Activated naive CD4-positive, alpha-beta T cell (primary cell): ENCODE measurements at places on chromosomes 7 and 10.

- DNase-seq: peak; percentile 15
Measured at GRCh38 chr10:124648738-124649137, 95.4 kb downstream of the FAM53B start.

- peak; percentile 17 for DNase-seq
Measured at GRCh38 chr10:21534604-21535493, 817 bp downstream of the MLLT10 start.

GRCh38 chr10:111151595-111152307 lies 74.9 kb downstream of the ADRA2A start:
- DNase-seq: no peak

DNA sequence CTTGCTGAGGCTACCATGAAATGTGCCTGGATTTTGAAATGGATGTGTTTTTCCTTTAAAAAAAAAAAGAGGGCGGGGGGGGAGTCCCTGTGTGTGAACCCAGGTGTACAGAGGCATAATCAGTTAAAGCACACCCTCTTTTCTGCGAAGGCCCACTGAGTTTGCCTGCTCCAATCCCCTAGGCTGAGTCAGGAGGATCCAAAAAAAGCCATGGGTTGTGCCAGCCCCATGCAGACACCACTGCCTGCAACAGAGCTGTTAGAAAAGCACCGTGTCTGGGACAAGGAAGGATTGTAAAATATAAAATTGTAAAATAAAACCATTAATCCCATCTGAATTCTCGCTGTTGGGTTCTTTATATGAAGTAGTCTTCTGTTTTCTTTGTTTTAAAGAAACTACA lies 217.9 kb downstream of the ADAM12 start:
- DNase-seq: no peak

- DNase-seq: no peak
Measured at GRCh38 chr10:112973046-112973445, 23.0 kb downstream of the TCF7L2 start.

GRCh38 chr7:296373-296945 lies 6.5 kb downstream of the FOXL3 start:
- no peak for DNase-seq

DNA sequence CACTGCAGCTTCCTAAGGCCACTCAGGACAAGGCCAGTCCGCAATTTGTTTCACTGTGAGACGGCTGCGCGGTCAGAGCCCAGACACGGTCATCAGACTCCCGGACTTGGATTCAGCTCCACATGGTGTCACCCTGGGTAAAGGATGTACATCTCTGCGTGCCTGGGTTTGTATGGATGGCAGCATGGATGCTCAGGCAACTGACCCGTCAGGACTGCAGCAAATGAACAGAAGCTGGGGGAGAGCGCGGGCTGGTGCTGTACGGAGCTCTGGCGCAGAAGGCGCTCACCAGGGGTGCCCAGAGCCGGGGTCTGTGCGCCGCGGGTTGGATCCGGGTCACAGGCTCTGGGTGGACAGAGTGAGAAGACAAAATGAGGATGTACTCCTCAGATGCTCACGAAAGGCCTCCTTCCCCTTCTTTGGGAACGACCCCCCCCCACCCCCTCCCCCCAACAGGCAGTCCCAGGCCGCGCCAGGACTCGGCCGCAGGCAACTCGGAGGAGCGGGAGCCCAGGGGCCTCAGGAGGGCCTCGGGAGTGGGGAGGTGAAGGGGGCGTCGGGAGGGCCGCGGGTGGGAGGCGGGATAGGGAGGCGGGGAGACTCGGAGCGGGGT lies 92.4 kb downstream of the CXCL12 start:
- DNase-seq: no peak

GRCh38 chr7:80499350-80499953 lies 12.4 kb downstream of the GNAT3 start:
- no peak for DNase-seq

DNA sequence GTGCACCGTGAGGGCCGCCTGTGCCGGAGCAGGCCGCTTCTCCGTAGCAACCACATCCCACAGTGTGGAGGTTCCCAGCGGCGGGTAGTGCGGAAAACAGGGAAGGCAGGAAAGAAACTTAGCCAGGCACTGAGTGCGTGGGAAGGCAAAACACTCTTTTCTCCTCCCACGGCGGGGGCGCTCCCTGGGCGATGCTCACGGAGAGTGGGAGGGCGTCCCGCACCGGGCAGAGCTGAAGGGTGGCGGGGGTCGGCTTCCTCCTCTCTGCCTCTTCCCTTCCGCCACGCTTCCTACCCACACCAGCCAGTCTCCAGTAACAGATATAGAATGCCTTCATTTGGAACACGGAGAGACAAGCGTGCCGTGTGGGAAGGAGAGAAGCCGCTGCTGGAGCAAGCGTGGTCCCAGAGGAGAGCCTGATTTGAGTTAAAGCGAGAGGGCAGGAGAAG lies 252.5 kb downstream of the PAXIP1 start:
- no peak for DNase-seq

DNA sequence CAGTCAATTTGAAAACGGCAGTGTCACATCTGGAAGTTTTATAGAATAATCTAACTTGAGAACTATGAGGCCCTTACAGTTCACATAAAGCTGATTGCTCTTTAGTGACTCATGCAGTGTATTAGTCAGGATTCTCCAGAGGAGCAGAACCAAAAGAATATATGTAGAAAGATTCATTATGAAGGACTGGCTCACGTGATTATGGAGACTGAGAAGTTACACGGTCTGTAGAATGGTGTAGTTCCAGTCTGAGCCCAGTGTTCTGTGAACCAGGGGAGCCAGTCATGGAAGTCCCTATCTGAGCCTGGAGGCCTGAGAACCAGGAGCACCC lies 21.5 kb downstream of the RBM33 start:
- no peak for DNase-seq

DNA sequence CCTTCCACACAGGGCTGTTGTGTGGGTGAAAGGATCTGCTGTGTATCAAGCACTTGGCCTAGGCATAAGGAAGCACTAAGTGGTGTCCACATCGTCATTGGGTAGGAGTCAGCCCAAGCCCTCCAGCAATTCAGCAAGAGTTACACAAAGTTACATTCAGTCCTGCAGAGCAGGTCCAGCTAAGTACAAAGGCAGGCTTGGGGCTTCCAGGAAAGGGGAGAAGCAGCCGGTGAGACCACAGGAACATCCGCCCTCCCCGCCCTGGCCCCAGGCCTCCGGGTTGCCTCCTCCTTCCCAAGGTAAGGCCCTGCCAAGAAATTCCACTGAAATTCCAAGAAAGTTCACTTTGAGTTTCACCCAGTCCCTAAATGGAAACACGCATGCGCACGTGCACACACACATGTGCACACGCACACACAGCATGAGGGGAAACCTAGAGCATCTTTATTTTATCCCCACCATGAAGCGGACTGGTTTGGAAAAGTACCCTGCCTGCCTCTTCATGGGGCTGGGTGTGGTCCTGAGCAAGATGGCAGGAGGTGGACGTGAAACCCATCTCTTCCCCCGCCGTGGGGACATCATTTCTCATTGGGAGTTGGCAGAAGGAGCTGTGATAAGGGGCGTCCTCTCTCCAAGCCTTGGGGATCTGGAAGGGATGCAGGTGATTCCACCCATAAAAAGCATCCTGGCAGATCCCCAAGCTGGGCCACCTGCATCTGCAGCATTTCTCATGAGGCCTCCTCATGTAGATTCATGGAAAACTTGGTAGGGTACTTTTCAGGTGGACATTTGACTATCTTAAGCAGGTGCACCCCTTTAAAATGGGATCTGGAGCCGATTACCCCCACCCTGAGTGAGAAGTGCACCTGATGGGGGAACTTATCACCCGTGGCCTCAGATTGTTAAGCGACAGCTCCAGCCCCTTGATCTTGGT lies 69.1 kb upstream of the NANOS1 start:
- DNase-seq: no peak

GRCh38 chr10:4254101-4254994 lies 469.3 kb upstream of the KLF6 start:
- DNase-seq: no peak

DNA sequence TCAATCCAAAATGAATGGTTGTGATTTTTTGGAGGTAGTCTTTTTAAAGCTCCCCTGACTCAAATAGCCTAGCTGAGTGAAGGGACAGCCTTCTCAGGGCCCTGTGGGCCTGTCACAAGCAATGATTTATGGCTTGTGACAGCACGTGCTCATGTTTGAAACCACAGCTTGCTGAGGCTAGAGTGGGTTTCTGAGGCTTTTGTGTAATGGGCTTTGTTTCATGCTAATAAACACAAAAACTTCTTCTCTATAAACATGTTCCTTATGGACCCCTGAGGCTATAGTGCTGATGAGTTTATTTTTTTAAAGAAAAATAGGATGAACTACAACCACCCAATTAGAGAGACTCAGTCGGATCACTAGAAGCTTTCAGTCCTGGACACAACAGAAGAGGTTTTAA lies 36.1 kb upstream of the BET1 start:
- DNase-seq: no peak

- no peak for DNase-seq
Measured at GRCh38 chr10:19250546-19250945, 201.9 kb downstream of the MALRD1 start.

DNA sequence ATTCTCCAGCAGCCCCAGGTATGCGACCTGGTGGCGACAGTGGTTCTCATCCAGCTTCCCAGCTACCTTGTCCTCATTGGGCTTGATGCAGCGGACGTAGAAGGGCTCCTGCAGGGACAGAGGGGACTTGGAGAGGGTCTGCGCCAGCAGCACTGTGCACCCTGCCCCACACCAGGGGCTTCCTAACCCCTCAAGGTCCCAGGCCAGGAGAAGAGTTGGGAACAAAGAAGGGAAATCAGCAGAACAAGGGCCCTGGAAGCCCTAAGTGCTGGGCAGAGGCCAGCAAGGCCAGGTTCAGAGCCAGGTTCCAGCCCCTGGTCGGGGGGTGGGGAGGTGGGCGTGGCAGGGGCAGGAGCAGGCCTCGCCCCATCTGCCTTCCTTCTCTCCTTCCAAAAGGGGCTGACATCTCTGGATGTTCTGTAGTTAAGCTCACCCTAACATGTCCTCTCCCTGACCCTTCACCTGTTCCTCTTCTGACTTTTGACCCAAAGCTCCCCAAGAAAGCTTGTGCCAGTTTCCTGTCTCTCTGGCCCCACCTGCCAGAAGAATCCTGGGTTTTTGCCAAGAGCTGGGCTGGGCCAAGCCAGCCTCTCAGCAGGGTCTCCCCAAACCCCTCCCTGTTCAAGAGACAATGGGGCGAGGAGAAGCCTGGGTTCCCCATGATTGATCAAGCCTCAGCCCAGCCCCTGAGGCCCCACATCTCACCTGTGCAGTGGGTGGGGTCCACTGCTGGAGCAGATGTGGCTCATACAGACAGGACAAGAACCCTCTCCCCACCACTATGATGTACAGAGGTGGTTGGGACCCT lies 11.9 kb downstream of the MYO1G start:
- DNase-seq: no peak

DNA sequence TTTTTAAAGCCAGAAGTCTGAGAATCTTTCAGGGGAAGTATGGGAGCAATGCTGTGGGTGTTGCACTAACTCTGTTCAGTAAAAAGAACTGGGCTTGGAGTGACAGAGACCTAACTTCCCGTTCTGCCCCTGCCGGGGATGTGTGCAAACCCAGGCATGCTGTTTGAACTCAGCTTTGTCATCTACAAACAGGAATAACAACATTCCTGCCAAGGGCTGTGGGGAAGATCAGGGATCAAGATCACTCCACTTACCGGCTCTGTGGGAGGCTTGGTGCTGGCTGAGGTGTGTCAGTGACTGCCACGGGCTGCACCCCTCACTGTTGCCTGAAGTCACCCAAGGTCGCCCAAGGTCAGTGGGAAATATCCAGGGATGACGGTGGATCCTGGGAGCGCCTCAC lies 23.1 kb upstream of the DRGX start:
- no peak for DNase-seq

DNA sequence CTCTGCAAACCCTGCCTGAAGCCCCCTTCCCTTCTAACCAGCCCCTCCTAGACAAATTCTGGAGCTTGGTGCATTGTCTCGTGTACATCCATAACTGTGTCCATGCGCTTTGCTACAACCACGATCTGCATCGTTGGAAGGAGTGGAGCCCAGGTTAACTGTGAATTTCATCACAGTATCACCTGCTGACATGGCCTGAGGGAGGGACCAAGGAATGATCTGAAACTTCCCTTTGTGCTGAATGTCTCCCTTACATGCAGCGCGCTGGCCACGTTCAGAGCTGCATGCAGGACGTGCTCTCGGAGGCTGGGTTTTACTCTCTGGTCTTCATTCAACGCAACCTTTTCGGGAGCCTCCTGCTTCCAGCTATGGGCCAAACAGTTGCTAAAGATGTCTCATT lies 222.3 kb downstream of the CUX1 start:
- DNase-seq: no peak

DNA sequence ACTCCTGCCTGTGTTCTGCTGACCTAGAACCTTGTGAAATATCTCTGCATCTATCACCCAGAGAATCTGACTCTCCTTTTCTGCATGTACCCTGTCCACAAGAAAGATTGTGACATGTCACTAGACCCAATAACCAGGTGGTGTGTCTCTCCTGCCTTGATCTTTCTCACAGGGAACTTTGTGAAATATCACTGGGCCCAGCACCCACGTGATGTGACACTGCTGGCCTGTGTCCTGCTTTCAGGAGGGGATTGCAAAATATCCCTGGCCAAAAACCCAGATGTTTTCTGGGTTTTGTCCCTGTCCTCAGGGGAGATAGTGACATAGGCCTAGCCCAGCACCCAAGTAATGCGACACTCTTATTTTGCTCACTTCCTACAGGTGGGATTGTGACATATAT lies 10.1 kb upstream of the ZNF107 start:
- DNase-seq: no peak

DNA sequence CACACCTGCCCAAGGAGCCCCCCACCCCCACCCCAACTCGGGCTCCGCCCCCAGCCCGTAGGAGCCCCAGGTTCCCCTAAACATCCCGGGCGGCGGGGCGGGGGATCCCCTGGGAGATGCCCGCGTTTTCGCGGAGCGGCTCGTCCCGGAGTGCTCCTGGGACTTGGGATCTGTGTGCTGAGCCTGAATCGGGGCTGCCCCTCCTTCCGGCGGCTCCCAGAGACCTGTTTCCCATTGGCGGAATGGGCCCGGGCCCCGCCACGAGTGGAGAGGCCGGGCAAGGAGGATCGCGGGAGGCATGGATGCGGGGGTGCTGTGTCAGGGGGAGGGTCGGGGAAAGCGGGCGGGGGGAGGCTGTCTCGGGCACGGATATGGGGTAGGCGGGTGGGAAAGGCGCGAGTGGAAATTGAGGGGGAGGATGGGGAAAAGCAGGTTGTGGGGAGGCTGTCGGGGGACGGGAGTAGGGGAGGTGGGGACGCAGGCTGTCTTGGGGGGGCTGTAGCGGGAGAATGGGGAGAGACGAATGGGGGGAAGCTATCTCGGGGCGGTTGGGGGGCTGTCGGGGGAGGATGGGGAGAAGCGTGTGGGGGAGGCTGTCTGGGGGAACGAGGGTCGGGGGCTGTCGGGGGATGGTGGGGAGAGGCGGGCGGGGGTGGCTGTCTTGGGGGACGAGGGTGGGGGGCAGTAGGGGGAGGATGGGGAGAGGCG lies 572 bp upstream of the BHLHA15 start:
- DNase-seq: no peak

DNA sequence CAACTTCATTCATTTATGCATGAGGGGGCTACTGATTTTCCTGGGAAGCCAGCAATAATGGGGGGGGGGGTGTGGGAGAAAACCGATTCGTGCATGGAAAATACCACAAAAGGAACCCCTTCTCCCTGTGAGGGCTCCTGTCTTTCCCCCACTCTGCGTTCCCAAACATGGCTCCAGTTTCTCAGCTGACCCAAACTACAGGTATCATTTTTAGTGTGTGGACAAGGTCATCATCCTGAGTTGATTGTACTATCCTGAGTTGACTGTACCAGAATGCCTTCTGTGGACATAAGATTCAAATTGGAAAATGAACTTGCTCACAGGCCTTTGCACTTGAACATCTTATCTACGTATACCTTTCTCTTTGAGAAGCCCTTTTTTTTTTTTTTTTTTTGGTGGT lies 49.9 kb downstream of the ZRANB1 start:
- DNase-seq: no peak

- DNase-seq: no peak
Measured at GRCh38 chr7:129163875-129164544, 19.5 kb downstream of the TSPAN33 start.
